ENCODE measurements at places on chromosomes 12 and 14.
A peak's percentile ranks its signal among the peaks of the same experiment; 100 is the strongest.

DNA sequence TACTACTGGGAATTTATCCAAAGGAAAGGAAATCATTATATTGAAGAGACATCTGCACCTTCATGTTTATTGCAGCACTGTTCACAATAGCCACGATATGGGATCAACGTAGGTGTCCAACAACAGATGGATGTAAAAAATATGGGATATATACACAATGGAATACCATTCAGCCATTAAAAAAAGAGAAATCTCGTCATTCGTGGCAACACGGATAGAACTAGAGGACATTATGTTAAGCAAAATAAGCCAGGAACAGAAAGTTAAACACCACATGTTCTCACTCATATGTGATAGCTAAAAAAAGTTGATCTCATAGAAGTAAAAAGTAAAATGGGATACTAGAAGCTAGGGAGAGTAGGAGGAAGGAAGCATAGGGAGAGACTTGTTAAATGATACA is 82.9 kb upstream of the CLMN start:
- no peak for DNase-seq

DNA sequence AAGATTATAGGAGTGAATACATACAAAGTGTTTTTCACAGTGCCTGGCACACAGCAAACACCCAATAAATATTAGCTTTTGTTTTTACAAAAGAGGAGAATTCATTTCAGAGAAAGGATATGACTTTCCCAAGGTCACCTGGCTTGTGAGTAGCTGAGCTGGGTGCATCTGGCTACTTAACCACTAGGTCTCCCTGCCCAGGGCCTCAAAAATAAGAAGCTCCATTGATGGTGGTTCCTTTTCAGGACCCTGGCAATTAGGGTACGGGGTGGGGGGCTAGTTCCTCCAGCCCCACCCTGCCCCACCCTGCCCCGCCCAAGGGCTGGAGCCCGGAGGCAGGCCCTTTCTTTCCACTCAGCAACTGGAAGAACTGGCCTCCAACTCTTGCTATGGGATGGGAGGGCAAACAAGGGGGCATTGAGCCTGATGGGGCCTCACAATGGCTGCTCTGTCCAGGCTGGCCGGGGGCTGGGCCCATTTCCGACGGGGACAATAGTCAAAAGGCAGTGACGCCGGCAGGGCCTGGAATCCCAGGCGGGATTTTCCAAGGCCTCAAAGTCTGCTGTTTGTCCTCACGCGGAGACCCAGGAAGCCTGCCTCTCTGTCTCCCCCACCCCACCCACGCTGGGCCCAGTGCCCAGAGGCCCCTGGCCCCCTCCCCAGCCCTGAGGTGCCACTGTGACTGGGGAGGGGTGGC is 8.2 kb upstream of the ATG101 start:
- peak; percentile 79 for DNase-seq

GRCh38 chr12:13114251-13115052 is 11.0 kb upstream of the GSG1 start:
- no peak for DNase-seq

DNA sequence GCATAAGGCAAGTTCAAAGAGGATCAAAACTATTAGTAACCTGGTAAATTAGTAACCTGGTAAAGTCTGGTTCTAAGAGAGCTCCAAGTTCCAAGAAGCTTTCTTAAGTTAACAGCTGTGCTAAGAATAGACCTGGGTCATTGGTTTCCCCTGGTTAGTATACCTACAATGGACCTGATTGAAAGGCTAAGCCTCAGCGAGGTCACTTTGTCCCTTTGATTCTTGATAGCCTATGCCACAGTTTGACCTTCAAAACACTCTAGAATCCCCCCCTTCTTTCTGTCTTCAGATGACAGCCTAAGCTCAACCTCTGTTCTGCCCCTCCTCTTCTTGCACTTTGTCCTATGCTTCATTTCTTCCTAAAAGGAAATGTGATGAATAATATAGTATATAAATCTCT is 53.0 kb downstream of the LLPH start:
- DNase-seq = no peak

GRCh38 chr12:91379051-91379775 is 196.6 kb upstream of the DCN start:
- peak; percentile 4 for DNase-seq

DNA sequence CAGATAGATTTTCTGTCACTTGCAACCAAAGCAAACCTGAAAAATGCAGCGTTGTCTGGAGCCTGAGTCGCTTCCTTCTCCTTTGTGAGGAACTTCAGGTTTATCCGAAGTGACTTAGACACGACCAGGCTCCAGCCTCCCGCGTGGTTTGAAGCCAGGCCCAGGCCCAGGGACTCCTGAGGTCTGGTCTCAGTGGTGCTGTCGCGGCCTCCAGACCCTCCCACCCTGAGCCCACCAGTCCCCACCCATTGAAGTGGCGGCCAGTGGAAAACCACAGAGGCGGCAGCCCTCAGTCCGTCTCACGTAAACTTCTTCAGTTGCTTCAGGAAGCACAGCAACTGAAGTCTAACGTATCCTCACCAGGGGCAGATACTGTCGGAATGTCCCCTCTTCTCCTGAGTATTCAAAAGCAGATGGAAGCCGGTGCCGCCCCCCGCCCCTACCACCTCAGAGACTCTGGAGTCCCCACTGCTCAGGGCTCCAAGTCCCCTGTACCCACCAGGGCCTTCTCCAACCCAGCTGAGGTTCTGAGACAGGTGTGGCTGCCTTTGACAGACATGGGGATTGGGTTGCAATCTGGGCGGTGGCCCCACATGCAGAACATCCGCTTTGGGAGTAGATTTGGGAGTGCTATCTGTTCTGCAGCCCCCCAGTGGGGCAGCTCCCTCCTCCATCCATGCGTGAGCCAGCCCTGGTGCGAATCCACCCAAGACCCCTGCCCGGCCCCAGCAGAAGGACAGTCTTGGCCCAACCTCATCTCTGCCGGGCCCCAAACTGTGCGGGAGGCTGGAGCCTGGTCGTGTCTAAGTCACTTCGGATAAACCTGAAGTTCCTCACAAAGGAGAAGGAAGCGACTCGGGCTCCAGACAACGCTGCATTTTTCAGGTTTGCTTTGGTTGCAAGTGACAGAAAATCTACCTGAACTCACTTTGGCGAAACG is 26.6 kb upstream of the GALNT9 start:
- no peak for DNase-seq

DNA sequence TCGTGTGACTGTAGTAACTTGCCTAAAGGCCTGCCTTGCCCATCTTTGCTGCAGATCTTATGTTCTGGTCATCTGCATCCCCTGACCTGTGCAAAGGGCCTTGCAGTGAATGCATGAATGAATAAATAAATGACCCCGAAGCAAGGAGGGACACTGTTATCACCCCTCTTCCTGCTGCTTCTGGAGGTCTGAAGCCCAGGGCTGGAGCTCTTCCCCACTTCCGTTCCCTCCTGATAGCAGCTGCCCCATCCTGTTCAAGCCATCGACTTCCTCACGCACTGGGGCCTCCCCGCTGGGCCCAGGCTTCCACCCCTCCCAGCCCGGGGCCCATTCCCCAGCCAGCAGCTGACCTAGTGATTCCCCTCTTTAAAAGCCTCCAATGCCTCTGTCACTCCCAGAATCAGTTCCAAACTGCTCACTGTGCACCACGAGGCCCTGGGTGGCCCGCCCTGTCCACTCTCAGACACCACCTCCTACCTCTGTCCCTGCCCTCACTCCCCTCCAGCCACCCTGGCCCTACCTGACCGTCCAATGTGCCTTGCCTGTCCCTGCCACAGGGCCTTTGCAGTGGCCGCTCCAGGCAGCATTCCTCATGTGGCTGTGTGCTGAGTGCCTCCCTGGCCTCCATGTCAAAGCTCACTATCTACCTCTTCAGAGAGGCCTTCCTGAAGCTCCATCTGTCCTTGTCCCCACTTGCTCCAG is 78.6 kb downstream of the SCARB1 start:
- no peak for DNase-seq

DNA sequence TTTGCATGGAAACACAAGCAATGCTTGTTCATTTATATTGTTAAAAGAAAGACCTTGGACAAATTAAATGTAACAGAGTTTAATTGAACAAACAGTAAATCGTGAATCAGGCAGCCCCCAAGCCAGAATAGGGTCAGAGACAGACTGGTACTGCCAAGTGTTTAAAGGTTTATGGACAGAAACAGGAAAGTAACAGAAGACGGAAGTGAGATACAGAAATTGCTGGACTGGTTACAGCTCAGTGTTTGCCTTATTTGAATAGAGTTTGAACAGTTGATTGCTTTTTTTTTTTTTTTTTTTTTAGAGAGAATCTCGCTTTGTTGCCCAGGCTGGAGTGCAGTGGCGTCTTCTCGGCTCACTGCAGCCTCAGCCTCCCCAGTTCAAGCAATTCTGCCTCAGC is 50.3 kb downstream of the DAO start:
- no peak for DNase-seq

GRCh38 chr12:27711317-27711682 is 668 bp downstream of the MRPS35 start:
- DNase-seq = no peak

GRCh38 chr12:100566887-100567637 is 6.4 kb upstream of the GAS2L3 start:
- no peak for DNase-seq

GRCh38 chr12:94872007-94872653 is 131.4 kb downstream of the NDUFA12 start:
- no peak for DNase-seq

DNA sequence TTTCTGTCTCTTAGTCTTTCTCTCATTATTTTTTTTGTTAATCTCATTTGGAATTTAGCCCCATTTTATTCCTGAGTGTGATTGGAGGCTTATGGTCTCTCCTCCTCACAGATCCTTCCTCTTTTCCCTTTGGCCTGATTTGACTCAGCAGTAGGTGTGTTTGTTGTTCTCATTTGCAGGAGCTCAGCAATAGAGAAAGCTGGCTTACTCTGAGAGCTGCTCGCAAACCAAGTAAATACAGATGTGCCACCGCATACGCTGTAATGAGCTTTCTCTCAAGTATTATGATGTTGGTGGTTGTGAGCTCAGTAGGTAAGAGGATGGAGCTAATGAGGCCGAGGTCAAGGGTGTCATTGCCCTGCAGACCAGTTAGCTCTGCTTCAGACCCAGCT is 206.5 kb downstream of the ETV6 start:
- DNase-seq = no peak

GRCh38 chr14:92644171-92644969 is 104.1 kb downstream of the LGMN start:
- no peak for DNase-seq

DNA sequence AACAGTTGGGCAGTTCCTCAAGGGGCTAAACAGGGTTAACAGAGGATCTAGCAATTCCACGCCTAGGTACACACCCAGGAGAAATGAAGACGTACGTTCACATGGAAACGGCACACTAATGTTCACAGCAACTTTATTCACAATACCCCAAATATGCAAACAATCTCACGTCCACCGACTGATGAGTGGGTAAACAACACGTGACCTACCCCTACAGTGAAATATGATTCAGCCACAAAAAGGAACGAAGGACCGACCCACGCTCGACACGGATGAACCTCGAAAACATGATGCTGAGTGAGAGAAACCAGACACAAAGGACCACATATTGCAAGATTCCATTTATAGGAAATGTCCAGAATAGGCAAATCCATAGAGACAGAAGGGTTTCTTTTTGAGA is 112.7 kb downstream of the NCOR2 start:
- DNase-seq = no peak

DNA sequence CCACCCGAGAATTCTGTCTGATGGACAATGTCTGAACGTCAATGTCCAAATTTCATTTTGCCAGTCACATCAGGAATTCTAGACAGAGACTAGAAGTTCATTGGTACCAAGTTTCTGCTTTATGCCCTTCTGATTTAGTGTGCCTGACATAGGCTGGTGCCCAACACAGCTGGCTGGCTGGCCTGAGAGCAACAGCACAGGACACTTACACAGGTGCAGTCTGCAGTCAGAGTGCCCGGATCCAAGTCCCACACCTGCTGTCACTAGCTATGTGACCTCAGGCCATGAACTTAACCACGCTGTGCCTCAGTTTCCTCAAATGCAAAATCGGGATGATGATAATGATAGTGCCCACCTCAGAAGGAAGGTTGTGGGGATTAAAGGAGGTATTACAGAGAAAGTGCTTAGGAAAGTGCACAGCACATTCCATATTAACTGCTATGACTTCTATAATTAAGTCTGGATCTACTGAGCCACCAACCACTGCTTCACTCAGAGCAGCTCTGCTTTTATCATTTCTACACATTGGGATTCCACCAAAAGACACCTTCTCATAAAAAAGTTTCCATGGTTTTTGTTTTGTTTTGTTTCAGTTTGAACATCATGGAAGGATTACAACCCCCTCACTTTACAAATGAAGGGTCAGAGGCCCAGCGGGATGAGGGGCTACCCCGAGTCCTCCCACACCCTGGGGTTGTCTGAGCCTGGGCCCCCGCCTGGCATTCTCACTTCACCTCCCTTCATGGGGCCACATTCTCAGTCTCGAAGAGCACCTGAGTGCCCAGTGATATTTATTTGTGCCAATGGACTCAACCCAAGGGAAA is 168.8 kb upstream of the BCL2L14 start:
- DNase-seq = no peak

DNA sequence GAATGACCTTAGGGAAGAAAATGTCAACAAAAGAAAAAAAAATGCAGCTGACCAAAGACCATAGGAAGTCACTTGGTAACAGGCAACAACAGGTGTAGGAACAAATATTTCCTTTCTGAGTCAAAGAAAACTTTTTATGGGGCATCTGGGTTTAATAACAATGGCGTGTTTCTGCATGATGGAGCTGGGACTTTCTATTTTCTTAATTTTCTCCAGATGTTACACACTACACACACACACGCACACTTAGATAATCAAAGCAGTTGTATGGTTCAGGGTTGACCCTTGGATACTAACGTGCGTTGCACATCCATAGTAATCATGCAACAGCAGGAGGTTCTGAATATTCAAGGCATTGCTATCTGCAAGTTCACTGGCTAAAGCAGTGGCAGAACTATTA is 47.9 kb upstream of the NTF3 start:
- DNase-seq = no peak

DNA sequence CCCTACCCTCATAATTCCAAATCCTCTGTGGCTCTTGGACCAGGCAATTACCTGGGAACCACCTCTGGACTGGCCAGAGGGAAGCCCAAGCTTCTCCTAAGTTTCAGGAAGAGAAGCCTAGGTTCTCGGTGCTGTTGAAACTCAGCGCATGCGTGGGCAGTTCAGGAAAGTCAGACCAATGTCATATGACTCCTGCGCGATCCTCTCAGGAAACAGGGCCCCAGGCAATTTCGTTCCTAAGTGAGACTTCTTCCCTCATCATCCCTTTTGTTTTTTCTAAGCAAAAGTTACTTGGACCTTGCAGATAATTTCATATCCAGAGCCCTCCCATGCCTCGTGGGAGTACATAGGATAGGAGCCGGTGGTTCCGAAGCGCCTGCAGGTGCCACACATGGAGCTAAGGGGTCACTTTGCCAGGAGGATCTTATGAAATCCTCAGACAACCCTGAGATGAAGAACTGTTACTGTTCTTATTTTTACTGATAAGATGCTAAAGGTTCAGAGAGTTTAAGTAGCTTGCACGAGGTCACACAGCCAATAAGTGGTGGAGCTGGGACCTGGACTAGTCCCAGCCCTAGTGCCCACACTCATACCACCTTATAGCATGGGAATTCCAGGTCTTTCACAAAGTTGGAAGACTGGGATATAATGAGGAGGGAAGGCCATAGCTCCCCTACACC is 168.2 kb downstream of the ZFP36L1 start:
- no peak for DNase-seq

GRCh38 chr14:91963465-91963864 is 16.0 kb upstream of the FBLN5 start:
- DNase-seq = no peak

All from occipital lobe (tissue), 3 donors.